ENCODE measurements at places on chromosomes 3 and 15.

- DNase-seq, result peak; percentile 68
These were observed at the start of gene NEDD4 for GRCh38 chr15:55993111-55993803. Gene NEDD4, minus strand, starts transcription at chr15:55993612. Its CDS starts 57 bp downstream, at chr15:55993555.

GRCh38 chr15:51736069-51736468, 1.4 kb downstream of the LYSMD2 start:
- DNase-seq, result no peak

DNA sequence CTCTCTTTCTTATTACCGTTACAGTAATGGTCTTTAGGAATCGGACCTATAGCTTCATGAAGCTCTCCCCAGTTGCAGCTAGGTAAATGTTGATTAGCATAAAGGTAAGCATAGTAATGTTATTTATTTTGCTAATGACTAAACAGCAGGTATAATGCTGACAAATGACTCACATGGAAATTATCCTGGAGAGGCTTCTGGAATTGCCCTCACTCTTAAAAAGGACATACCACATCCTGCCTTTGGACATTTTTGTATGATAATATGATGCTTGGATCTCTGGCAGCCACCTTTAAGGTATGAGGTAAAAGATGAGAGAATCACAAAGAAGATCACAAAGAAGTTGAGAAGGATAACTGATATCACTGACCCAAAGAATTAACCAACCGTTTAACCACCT, 238.6 kb downstream of the CHL1 start:
- no peak for DNase-seq

DNA sequence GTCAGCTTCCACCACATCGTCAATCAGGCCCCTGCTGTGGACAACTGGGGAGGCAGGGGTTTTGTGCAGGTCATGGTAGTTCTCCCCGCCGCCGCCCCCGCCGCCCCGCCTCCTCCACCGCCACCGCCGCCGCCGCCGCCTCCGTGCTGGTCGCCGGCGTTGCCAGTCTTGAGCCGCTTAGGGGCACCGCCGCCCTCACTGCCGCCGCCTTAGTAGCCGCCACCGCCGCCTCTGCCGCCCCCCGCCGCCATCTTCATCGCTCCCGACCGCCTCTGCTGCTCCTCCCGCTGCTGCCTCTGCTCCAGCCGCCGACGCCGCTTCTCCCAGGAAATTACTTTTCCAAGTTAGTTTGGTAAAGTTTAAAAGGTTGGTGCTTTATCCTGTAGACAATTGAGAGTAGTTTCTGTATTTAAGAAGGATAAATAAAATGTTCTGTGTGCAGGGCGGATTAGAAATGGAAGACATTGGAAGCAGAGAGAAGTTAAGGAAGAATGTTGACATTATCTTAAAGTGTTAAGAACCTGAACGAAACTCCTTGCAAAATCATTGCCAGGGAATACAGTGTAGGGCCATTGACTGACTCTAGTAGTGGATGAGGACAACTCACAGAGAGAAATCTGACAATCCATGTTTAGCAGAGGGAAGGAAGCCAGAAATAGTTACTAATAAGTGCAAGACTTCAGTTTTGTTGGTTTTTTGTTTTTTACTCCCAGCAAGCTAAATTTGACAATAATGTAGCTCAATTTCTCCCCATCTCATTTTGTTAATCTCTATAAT, 53.0 kb upstream of the GOLGA8A start:
- no peak for DNase-seq

- no peak for DNase-seq
These were observed 114.3 kb downstream of the LIPC start for GRCh38 chr15:58546066-58546591.

DNA sequence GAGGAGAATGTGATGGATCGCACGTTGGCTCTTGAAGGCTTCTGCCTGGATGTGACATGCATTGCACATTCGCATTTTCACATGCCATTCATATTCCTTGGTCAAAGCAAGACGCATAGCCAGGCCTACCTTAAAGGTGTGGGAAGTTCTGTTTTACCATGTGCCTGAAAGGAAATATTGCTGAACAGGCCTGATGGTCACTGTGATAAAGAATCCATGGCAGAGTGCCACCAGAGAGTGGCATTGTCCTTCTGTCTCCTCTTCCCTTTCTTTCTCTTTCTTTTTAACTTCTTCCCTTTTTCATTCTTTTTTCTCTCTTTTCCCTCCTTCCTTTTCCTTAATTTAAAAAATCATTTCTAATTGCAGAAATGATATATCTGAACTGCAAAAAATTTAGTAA, 15.9 kb upstream of the MITF start:
- DNase-seq, result no peak

DNA sequence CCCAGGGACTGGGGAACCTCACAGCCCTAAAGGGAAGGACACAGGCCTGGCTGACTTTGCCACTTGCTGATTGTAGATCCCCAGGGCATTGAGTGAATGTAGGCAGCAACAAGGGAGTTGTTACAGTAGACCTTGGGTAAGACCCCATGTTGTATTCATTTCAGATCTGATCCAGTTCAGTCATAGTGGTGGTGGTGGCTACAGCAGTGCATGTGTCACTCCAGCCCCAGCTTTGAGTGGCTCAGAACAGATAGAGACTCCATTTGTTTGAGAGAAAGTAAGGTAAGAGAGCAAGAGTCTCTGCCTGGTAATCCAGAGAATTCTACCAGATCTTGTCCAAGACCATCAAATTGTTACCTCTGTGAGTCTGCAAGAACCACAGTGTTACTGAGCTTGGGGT, 278.7 kb upstream of the SATB1 start:
- no peak for DNase-seq

DNA sequence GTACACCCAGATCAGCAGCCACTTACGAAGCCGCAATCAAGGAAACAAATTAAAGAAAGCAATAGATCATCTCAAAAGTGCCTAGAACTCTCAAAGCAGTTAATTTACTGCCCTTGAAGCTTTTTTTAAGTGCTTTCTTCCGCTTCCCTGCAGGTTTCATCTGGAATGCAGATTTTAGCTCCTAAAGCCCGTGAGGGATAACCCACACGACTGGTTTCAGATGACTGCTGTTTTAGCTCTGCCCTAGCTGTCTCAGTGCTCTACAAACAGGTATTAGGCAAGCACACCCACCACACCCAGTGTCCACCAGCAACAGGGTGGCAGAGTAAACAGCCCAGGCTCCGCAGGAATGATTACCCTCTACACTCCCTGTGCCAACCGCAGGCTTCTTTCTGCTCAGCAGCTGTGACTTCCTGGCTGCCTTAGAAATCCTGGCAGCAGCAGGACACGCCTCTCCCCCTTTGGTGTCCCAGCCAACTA, 126.0 kb downstream of the FMN1 start:
- no peak for DNase-seq

DNA sequence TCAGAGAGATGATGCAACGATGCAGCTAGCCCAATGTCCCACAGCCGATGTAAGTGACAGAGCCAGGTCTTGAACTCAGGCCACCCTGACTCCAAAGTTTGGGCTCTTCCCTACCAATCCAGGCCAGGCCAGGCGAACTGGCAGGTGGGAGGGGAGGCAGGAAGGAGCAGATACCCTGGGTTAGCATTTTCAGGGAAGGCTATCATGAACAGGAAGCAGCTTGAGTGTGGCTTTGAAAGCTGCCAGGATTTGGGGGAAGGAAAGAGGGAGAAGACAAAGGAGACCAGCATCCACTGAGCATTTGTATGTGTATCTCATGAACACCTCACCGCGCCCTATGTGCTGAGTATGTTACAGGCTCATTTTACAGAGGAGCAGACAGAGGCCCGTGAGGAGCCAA, 38.8 kb downstream of the LMCD1 start:
- no peak for DNase-seq

- peak; percentile 37 for DNase-seq
These were observed 8.4 kb upstream of the ANP32A start for GRCh38 chr15:68829068-68829467.

DNA sequence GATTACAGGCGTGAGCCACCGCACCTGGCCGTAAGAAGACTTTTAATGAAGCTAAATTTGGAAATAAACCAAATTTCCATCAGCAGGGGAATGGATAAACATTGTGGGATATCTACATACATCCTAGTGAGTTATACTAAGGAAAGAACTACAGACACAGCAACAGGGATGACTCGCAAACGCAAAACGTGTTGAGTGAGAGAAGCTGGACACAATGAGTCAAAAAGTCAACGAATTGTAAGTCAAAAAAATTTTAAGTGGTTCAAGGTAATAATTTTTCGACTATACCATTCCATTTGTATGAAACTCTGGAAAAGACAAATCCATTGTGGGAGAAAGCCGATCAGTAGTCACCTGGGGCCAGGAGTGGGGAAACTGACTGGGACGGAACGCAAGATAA, 19.9 kb downstream of the PLA2G4F start:
- DNase-seq, result no peak

- DNase-seq, result no peak
These were observed 9.1 kb downstream of the THRB start for GRCh38 chr3:24485511-24485910.

- DNase-seq, result no peak
These were observed 41.6 kb downstream of the POLG start for GRCh38 chr15:89293012-89293411.

GRCh38 chr15:71800835-71801745, 9.3 kb upstream of the NR2E3 start:
- DNase-seq, result no peak

- peak; percentile 36 for DNase-seq
These were observed 6.3 kb downstream of the TIGIT start for GRCh38 chr3:114299941-114300624.

GRCh38 chr15:44956388-44956787, at the start of gene TERB2:
Gene TERB2, plus strand, starts transcription at chr15:44956687. Its CDS starts 32 bp downstream, at chr15:44956719.
- DNase-seq, result no peak

GRCh38 chr3:130772129-130772528, 25.5 kb upstream of the PIK3R4 start:
- no peak for DNase-seq

- DNase-seq, result no peak
These were observed 2.0 kb upstream of the RNF111 start for GRCh38 chr15:58985443-58985842.

DNA sequence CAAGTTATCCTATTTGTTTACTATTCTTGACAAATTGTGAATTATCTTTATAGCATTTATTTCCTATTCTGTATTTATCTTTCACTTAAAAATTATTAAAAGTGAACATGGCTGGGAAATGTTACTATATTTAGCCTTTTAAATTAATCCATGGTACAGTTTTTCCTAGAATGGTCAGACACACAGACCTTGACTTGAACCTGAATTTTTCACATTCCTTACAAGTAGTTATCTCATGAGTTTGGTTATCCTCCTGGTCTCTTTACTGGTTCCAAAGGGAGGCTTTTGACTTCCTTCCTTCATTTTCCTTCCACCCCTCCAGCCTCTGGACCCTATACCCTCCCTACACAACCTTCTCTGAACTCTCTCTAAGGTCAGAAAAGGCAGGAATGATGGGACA, 280.6 kb downstream of the SATB1 start:
- DNase-seq, result no peak

DNA sequence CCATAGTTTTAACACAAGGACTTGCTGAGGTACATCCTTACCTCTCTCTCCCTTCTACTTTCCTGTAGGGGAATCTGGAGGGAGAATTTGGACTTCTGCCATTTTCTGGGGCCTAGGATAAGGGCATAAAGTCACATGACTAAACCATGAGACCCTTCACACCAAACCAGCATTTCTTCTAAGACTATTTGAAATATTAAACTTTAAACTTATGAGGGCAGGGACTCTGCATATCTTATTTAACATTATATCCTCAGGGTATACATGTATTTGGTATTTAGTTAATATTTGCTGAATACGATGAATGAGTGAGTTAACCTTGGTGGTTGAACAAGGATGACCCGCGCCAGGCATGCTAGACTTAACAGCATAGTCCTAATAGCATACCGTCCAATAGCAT, 63.4 kb downstream of the USP13 start:
- DNase-seq, result no peak

GRCh38 chr3:118863731-118864322, 170.8 kb downstream of the IGSF11 start:
- DNase-seq, result no peak

GRCh38 chr15:38853608-38854007, 289.0 kb upstream of the RASGRP1 start:
- no peak for DNase-seq

DNA sequence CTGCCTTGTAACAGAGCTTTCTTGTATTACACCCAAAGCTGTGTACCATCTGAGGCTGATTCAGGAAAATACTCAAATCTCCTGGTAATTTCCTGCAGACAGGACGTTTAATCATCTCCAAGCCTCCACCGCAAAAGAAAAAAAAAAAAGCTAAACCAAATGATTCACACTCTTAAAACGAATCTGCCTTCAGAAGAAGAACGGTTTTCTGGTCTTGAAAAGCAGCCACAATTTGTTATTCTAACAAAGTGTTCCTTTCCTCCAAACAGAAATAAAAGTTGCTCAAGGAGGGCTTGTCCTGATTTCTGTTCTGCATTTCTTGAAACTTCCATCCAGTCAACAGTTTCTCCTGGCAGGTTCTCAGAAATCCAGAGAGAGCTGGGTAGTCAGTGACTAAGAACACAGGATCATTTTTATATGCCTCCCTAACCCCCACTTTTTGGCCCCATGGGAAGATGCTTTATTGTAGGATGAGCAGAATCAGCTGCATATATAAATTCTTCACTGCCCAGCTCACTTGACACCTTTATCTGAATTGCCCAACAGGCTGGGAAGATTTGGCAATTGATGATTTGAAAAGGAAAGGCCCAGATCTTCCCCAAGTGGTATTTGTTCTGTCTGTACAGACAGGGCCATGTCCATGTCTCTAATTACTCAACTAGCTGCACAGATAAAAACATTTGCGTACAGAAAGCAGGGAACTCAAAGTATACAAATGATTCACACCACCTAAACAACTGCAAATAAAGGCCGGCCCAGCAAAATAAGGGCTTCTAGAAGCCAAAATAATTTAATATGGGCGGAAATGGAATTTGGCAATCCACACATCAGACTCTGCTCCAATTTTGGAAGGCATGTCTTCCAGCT, 41.0 kb upstream of the PRICKLE2 start:
- no peak for DNase-seq

- DNase-seq, result no peak
These were observed 93.8 kb downstream of the TJP1 start for GRCh38 chr15:29728418-29728817.

DNA sequence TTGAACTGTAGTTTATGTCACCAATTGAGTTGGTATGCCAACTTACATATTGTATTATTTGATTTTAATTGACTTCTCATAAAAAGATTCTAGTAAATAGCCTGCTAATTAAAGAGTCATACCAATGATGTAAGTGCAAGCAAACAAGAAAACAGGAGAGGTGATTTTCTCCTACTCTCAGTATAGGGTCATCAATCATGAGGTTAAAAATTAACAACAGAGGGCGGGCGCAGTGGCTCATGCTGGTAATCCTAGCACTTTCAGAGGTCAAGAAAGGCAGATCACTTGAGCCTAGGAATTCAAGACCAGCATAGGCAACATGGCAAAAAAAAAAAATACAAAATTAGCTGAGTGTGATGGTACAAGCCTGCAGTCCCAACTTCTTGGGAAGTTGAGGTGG, 108.7 kb downstream of the MYO9A start:
- DNase-seq, result no peak

Measured in immature natural killer cell (primary cell).